ENCODE measurements at places on chromosomes 13 and 19.

- no peak for DNase-seq
Observed at GRCh38 chr13:27408074-27408473, 16.3 kb upstream of the GTF3A start.

- DNase-seq = peak; percentile 47
Observed at GRCh38 chr13:110444226-110444653, 117.3 kb downstream of the RAB20 start.

DNA sequence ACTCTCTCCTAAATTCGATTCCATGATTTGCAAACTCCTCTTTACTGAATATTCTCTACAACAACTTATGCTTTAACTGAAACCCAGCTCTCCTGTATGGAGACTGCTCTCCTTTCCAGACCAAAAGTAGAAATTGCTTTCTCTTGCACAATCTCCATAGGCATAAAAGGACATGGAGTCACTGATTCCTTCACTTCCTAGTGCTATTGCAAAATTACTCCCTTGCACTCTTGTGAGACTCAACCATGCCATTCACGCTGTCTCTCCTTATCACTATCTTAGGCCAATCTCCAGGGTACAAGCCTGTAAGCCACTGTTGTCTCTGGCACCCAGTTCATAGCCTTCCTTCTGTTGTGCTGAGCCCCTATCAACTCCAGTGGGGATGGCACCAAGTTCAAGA, 30.6 kb downstream of the SERPINE3 start:
- peak; percentile 59 for DNase-seq

- DNase-seq = no peak
Observed at GRCh38 chr19:3012621-3013262, 16.3 kb downstream of the TLE2 start.

GRCh38 chr13:113405481-113406300, 41.8 kb upstream of the GRTP1 start:
- DNase-seq = no peak

DNA sequence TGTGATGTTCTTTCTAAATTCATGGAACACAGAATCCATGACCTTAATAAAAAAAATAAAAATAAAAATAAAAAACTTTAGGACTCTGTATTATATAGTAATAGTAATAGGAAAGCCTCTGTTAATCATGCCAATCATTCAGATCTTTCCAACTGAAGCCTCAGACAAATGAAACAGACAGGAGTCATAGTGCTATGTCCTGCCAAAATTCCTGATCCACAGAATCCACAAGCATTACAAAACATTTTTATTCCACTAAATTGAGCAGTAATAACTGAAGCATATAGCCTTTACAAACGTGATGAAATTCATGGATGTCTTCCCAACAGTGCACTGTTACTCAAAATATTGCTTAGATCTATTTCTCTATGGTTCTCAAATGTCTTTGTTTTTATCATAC, 820.6 kb upstream of the PCDH9 start:
- no peak for DNase-seq

GRCh38 chr19:48424694-48425219, 21.0 kb upstream of the GRWD1 start:
- DNase-seq = peak; percentile 38

GRCh38 chr13:99151516-99151915, 49.1 kb upstream of the UBAC2 start:
- peak; percentile 59 for DNase-seq

GRCh38 chr13:74037762-74038161, 96.4 kb downstream of the KLF12 start:
- no peak for DNase-seq

DNA sequence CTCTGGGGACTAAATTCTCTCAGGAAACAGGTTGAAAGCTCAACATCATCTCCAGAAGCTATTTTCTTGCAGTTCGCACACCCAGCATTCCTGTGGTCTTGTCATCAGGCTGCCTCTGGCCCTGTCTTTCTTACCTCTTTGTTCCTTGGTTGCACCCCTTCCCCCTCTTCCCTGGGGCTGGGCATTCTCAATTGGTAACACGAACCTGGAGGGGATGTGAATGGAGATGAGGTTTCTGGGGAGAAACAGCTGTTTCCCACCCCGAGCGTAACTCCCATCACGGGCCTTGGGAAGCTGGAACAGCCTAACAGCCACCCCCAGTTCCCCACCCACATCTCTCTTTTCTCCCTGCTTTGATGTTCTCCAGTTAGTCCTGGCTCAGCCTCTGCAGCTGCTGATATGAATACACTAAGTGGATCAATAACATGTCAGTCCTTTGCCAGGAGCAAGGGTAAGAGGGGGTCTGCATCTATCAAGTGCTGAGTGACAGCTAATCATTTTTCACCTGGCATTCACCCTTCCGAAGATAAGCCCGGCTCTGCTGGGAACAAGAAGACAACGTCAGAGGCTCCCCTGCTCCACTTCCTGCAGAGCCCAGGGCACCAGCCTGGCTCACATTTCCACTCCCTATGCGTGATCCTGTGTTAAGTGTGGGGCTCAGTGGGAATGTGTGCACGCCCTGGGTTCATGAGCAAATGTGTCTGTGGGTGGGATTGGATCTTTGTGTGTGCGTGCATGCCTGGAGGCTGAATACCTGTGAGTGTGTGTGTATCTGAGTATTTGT, 74.0 kb upstream of the KCTD15 start:
- no peak for DNase-seq

GRCh38 chr13:27976362-27977091, 7.4 kb upstream of the CDX2 start:
- no peak for DNase-seq

- no peak for DNase-seq
Observed at GRCh38 chr13:77715233-77715891, 17.9 kb downstream of the SLAIN1 start.

- DNase-seq = peak; percentile 74
Observed at GRCh38 chr13:27375686-27376326, 48.6 kb upstream of the GTF3A start.

GRCh38 chr19:49256691-49257090, 68.3 kb downstream of the SLC6A16 start:
- no peak for DNase-seq

DNA sequence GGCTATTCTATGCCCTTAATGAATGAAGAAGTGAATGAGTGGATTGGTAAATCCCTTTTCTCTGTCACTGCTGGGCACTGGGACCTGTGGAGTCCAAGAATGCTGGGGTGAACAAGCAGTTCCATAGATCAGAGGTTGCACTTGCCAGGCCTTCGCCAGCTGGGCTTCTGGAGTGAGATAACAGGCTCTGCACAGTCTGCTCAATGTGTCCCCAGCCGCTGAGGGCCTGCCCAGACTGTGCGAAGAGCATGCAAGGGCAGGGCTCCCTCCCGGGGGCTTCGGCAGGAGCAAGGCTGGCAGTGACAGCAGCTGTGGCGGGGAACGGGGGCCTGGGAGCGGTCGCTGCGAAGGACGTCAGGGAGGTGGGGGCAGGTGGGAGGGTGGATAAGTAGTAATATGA, 51.3 kb downstream of the ZNF536 start:
- DNase-seq = no peak

DNA sequence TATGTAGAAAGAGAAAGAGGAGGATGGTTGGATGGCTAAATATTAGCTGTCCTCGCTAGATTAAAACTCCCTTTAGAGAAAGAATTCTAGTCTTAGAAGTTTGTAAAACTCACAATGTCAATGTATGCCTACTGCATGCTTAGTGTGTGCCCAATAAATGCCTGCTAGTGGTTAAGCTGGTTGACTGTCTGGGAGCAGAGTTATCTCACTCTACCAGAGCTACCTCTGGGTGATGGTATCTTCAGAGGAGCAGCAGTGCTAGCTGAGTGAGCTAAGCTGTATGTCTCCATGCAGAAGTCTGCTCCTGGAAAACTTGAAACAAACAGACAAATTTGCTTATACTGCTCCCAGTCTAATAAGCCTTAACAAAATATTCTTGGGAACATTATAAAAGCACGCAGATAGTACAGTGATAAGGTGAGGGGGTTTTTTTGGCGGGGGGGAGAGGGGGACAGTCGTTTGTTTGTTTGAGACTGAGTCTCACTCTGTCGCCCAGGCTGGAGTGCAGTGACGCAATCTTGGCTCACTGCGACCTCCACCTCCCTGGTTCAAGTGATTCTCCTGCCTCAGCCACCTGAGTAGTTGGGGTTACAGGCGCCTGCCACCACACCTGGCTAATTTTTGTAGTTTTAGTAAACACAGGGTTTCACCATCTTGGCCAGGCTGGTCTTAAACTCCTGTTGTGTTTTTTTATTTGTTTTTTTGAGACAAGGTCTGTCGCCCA, 202.8 kb upstream of the TSC22D1 start:
- DNase-seq = no peak

- DNase-seq = no peak
Observed at GRCh38 chr13:101916108-101916774, 463.8 kb downstream of the ITGBL1 start.

GRCh38 chr13:112054616-112055015, 12.3 kb upstream of the SOX1 start:
- DNase-seq = no peak

DNA sequence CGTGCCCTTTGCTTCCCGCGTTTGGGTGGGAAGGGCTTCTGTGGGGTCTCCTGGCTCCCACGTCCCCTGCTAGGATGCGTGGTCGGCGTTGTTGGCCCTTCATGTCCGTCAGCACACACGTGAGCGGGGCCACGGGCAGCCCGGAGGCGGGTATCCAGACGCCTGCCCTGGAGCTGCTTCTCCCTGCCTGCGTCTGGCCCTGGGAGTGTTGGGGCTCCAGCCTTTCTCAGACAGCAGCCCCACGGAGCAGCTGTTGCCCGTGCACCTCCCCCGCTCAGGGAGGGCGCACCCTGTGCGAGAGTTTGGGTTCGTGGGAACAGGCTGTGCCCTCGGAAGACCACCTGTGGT, 14.5 kb downstream of the DAZAP1 start:
- DNase-seq = no peak

GRCh38 chr13:40772765-40773473, 1.9 kb upstream of the MRPS31 start:
- no peak for DNase-seq

- DNase-seq = no peak
Observed at GRCh38 chr13:54029226-54029625, 1000.6 kb downstream of the OLFM4 start.

DNA sequence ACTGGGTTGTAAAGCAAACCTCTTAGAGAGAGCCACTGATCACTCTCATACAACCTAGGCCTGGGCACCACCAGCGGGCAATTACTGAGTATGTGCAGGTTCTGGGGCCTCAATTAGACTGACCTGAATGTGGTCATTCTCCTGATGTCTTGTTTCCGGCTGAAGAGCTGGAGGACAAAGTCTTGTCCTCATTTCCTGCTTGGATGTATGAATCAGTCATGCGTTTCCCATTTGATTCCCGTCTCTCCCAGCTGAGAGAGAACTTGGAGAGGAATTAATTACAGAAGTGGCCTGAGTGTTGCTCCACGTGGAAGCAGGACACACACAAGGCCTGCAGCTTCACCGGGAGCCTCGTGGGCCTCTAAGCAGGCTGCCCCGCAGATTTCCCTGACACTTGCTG, 799.3 kb upstream of the ARGLU1 start:
- DNase-seq = peak; percentile 15

GRCh38 chr19:1505991-1506881, 6.6 kb downstream of the ADAMTSL5 start:
- no peak for DNase-seq

DNA sequence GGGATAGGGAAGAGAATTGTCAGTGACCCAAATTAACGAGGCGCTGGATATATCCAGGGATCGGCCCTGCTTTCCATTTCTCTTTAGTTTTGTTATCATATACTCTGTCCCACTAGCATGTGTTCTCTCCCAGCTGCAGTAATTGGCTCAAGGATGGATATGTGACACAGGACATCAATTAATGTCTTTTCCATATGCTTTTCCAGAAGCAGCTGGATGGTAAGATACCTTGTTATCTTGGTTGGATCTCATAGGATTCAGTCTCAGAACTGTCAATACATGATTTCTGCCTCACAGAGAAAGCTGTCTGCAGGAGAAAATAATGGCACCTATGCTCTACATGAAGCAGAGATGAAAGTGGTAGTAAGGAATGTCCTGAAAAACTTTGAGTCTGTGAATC, 157.1 kb upstream of the SPRY2 start:
- no peak for DNase-seq

DNA sequence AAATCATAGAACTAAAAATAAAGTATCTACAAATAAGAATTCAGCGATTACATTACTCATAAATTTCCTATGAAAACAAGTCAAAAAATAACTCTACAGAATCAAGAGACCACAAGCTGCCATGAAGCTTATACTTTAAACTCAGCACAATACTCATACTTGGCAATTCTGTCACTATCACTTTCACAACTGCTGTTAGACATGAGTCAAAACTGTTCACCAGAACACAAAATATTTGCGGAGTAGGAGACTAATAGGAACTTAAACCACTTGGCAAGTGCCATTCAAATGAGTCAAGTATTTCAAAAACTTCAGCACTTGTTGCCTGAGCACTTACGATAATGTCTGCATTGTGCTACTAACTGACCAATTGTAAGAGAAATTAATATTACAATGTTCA, 387.8 kb upstream of the GPC6 start:
- peak; percentile 95 for DNase-seq

- DNase-seq = peak; percentile 85
Observed at GRCh38 chr13:34308725-34309124, 490.8 kb downstream of the RFC3 start.

DNA sequence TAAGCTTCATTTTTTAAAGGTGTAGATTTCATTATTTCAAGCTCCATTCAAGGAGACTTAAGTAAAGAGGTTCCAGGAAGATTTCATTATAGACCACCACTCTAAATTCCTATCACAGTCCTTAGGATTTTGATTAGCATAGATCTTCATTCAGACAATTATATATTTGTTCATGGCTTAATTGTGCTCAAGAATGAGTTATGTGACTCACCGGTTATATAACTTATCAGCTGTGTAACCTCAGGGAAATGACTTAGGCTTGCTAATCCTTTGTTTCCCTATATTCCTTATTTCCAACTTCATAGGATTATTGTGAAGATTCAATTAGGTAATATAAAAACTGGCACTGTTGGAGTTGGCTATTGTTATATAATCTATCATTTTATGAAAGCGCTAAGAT, 632.8 kb upstream of the SPRY2 start:
- DNase-seq = no peak

DNA sequence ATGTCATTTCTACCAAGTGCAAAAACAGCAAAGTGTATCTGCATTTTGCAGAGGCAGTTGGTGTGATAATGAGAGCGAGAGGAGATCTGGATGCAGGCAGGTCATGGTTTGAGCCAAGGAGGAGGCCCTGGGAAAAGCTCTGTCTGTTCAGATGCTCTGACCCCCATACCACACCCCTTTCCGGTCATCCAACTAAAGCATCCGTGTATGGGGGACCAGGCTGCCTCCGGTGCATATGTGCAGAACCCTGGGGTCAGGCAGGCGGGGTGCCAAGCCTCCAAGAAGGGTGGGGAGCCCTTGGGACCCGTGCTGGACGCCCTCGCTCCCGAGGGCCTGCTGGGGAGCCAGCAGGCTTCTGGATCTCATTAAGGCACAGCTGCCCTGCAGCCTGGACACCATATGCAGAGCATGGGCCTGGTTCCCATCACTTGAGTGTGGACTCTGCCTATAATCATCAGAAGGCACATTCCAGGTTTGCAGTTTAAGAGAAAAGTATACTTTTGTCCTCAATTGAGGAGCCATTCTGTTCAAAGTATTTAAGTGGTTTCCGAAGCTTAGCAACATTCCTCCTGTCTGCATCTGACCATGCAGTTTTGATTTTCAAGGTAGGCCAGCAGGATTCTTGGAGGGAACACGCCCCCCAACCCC, 56.1 kb downstream of the ALOX5AP start:
- peak; percentile 76 for DNase-seq

GRCh38 chr19:11479898-11480714, 740 bp downstream of the ELAVL3 start:
- no peak for DNase-seq
